ENCODE measurements at places on chromosomes 16 and 17. TPM values are rescaled to one million over a fixed set of nuclear protein-coding genes. Genes with fewer than 3 reads are reported as not detected.

Gene PRMT7
- total RNA-seq: 54.4 TPM

Gene ASGR2
- total RNA-seq: not detected

Gene CHST4
- not detected for total RNA-seq

Gene PLA2G10
- total RNA-seq: not detected

Gene RAPGEFL1
- total RNA-seq: 1.9 TPM

Gene CAPNS2
- total RNA-seq: 1.7 TPM

Gene KRT17
- 2.0 TPM for total RNA-seq

Gene WSCD1
- total RNA-seq: 43.6 TPM

Gene CDH16
- total RNA-seq: 0.65 TPM

Gene SYT17
- total RNA-seq: 2.2 TPM

Gene PKMYT1
- total RNA-seq: 10.6 TPM

Gene KRT15
- 0.51 TPM for total RNA-seq

Gene PRAC1
- not detected for total RNA-seq

Gene TMC8
- total RNA-seq: 0.34 TPM

Gene CCL17
- not detected for total RNA-seq

Gene PRSS8
- total RNA-seq: not detected

Gene CSH2
- total RNA-seq: not detected

Gene HSD17B2
- total RNA-seq: 181 TPM

Gene HBM
- not detected for total RNA-seq

Gene ZG16
- not detected for total RNA-seq

Gene TEKT5
- not detected for total RNA-seq

Gene GP1BA
- total RNA-seq: not detected

Gene SLFN14
- total RNA-seq: not detected

Gene KRTAP9-4
- not detected for total RNA-seq

Gene DBNDD1
- 10.4 TPM for total RNA-seq

Gene HOXB2
- total RNA-seq: 5.2 TPM

Gene CACNG5
- not detected for total RNA-seq

Gene MYCBPAP
- 0.42 TPM for total RNA-seq

Gene CMC2
- total RNA-seq: 47.4 TPM

Gene ARL5C
- not detected for total RNA-seq

Gene TBC1D3I
- 0.05 TPM for total RNA-seq

Gene ANKFY1
- 56.1 TPM for total RNA-seq

Gene PRSS36
- total RNA-seq: 0.51 TPM

Gene ASB16
- 0.17 TPM for total RNA-seq

Gene KCNJ2
- 11.6 TPM for total RNA-seq

Gene ZFHX3
- 9.1 TPM for total RNA-seq

Gene MMP15
- total RNA-seq: 24.2 TPM

Gene HOXB8
- 4.1 TPM for total RNA-seq

Gene CCL14
- 24.2 TPM for total RNA-seq

Gene MON1B
- 11.1 TPM for total RNA-seq

Gene SNX20
- 0.70 TPM for total RNA-seq

All from dermis blood vessel endothelial cell (primary cell).